ENCODE measurements at places on chromosomes 6 and 20.

DNA sequence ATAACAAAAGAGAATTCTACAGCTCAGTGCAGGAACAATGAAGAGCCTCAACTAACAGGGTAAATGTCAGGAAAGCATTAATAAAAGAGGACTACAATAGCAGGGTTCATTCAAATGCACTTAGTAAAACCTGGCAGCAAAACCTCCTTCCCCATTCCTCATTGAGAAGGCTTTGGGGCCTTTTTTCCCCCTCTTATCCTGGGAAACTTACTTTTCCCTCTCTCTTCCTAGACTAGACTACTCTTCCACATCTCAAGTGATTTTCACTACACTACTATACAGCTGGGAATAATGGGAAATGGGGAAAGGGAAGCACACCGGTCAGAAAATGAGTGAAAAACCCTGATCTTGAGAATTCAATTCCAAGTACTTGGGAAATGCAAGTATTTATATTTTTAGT is 10.1 kb downstream of the ROMO1 start:
- DNase-seq = no peak

- DNase-seq = peak; percentile 49
Measured at GRCh38 chr6:8219352-8219943, 117.1 kb upstream of the EEF1E1 start.

DNA sequence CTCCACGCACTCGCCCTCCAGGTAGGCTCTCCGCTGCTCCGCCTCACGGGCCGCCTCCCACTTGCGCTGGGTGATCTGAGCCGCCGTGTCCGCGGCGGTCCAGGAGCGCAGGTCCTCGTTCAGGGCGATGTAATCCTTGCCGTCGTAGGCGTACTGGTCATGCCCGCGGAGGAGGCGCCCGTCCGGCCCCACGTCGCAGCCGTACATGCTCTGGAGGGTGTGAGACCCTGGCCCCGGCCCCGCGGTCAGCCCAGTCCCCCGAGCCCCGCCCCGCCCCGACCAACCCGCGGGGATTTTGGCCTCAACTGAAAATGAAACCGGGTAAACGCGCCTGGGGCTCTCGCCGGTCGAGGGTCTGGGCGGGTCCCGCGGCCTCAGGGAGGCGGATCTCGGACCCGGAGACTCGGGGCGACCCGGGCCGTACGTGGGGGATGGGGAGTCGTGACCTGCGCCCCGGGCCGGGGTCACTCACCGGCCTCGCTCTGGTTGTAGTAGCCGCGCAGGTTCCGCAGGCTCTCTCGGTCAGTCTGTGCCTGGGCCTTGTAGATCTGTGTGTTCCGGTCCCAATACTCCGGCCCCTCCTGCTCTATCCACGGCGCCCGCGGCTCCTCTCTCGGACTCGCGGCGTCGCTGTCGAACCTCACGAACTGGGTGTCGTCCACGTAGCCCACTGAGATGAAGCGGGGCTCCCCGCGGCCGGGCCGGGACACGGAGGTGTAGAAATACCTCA is 598 bp downstream of the HLA-B start:
- no peak for DNase-seq

DNA sequence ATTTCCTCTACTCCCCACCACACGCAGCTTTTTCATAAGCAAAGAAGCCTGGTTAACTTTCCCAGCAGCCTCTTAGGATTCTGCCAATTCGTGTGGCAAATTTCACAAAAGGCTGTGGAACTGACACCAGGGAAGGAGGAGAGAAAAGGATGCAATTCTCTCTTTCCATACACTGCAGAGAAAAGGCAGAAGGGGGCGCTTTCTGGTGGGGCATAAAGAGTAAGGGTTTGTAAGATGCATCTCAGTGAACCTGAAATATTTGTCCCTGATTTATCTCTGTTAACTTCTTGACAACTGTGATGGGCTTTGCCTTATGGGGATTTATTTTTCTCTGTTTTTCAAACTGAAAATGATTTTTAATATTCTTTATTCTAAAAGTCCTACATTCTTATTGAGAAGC is 45.5 kb upstream of the GLP1R start:
- no peak for DNase-seq

- DNase-seq = no peak
Measured at GRCh38 chr20:31590717-31591225, 14.3 kb upstream of the ID1 start.

DNA sequence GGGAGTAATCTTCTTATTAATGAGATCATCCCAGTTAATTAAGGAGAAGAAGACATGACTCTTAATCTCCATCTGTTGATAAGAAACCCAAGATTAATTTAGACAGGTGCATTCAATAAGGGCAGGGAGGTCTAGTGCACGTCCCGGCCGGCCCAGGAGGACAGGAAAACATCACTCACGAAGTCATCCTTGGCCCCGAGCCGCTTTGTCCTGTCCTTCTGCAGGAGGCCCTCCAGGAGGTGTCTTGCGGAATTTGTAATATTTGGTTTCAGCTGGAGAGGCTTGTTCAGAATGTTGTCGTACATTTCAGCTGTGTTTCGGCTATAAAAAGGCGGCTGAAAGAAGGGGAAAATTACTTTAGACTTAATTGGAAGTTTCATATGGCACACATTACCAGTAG is 118.4 kb upstream of the SLC2A12 start:
- DNase-seq = no peak

- no peak for DNase-seq
Measured at GRCh38 chr6:11798096-11798495, 19.5 kb upstream of the ADTRP start.

DNA sequence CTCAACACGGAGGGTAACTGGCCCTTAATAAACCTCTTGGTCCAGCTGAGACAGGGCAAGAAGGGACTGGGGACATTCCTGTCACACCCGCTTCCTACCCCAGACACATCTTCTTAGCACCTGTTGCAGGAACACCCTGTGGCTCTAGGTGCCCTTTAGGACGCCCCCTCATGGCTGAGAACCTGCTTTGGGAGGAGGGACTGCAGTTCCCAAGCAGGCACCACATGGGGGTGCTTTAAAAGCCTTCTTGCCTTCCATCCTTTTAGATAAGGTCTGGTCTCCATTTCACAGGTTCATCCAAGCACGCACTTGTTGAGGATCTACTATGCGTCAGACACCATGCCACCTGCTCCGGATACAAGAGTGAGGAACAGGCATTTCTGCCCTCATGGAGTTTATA is 26.6 kb downstream of the NSFL1C start:
- DNase-seq = no peak

GRCh38 chr6:57190140-57190539 is 18.0 kb downstream of the BAG2 start:
- no peak for DNase-seq

GRCh38 chr6:23013776-23014175 is 444.4 kb downstream of the HDGFL1 start:
- no peak for DNase-seq

GRCh38 chr6:95292011-95292410 is 285.3 kb upstream of the MANEA start:
- DNase-seq = no peak

DNA sequence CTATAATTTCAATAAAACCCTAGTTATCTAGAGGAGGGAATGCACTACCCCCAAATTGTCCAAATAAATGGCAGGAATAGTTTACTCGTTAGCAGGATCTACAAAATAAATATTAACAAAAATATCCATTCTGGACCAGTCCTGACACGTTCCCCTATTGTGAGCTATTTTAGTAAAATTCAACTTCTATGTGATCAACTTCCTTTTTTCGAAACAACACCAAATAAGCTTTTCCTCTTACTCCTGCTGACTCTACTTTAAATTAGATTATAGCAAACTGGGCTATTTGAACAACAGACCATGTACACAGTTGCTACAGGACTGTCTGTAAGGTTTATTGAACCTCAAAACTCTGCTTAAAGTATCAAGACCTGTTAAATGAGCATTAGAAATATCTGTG is 154.3 kb downstream of the IPCEF1 start:
- no peak for DNase-seq

DNA sequence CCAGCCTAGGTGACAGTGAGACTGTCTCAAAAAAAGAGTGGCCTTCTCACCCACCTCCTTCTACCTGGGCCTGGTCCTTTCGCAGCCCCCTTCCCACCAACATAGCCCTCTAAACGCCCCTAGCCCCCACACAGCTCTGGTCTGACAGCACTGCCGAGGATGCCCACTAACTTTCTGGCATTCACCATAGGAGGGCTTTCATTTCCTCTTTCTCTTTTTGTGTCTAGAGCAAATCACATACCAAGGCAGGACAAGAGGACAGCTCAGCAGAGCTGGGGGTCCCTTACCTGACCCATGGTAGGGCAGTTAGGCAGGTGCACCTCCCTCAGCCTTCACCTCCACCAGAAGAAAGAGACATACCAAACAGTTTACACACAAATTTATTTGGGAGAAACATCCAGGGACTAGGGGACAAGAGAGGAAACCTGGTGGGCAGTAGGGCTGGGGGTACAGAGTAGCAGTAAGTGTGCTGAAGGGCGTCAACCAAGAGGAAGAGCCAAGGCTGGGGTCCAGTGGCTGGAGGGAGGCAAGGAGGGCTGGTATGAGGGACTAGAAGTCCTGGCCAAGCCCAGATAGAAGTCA is 4.5 kb downstream of the LY6G5C start:
- no peak for DNase-seq

- no peak for DNase-seq
Measured at GRCh38 chr6:51292659-51293058, 474.0 kb downstream of the TFAP2B start.

DNA sequence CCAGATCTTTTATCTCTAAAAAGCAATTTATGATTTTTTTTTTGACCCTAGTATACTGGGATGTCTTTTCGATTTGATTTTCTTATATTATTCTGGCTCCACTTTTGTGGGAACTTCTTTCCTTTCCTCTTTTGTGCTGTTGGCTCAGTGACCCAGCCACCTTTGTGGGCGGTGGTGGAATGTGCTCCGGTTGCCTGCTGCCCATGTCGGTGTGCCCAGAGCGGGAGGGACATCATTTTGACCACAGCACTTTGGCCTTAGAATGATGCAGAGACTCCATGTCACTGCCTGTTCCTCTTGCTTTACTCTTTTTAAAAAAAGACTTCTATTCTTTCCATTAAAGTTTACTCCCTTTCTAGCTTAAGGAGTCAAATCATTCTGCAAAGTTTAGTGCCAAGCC is 198.0 kb downstream of the FARS2 start:
- no peak for DNase-seq

- DNase-seq = no peak
Measured at GRCh38 chr20:33404281-33404680, 3.0 kb upstream of the CDK5RAP1 start.

GRCh38 chr20:51487076-51487475 is 55.4 kb downstream of the NFATC2 start:
- no peak for DNase-seq

DNA sequence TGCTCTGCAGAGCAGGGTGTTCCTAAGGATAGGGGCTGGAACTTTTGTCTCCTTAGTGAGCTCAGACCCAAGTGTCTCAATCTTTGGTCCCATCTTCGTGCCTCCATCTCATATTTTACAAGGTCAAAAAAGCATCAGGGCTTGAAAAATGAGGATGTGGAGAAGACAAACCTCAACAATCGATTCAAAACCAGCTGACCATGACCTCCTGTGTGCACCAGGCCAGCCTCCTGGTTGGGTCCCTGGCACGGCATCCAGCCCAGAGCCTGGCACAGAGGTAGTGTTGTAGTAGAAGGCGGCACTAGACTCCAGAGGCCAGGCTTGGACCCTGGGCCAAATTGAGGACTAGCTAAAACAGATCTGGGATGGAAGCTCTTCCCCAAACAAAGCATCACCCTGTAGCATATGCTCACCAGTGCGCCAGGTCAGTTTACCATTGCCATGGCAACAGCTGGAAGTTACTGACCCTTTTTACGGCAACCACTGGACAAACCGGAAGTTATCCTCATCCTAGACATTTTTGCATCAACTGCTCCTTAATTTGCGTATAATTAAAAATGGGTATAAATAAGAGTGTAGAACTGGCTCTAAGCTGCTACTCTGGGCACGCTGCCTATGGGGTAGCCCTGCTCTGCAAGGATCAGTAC is 69.3 kb upstream of the BLCAP start:
- peak; percentile 54 for DNase-seq

DNA sequence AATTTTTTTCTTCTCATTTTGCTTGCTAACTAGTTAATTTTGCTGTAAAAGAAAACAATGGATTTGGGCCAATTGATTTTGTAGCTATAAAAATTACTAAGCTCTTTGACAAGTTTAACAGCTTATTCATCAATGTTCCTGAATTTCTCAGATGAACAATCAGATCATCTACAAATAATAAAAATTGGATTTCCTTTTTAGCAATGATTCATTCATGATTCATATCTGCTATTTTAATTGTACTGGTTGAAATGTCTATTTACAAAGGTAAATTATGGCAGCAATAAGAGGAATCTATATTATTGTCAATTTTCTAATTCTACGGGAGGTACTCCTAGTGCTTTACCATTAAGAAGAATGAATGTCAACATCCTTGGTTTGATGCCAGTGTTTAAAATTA is 178.8 kb upstream of the BTBD3 start:
- DNase-seq = no peak

DNA sequence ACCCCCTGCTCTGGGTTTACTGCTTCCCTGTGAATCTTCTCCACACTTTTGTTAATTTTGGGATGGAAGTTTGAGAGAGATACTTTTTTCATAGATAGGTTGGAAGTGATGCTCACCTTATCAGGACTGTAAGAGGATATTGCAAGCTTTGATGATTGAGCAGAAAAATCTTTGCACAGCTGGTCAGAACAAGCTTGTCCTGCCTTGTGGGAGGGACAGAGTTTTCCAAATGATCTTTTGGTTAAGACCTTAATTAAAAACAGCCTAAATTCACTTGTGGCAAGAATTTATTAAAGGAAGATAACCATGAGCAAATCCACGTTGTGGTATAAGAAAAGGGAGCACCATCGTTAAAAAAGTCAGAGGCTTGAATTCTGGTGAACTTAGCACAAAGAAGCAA is 32.2 kb downstream of the E2F3 start:
- no peak for DNase-seq

DNA sequence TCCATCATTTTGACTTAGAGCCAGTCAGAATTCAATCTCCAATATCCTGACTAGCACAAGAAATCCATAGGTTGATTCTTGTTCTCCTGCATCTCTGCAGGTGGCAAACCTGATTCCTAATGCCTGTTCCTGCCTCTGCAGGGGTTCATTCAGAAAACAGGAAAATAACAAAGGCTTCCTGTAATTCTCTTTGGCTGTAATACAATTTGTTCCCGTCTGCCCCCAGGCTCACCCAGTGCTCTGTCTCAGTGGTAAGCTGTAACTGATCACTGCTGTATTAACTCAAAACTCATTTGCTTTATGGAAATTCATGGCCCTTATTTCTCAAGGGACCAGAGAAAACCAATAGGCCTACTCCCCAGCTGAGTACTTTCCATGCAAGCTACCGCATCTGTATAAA is 88.6 kb downstream of the OPRM1 start:
- DNase-seq = no peak

DNA sequence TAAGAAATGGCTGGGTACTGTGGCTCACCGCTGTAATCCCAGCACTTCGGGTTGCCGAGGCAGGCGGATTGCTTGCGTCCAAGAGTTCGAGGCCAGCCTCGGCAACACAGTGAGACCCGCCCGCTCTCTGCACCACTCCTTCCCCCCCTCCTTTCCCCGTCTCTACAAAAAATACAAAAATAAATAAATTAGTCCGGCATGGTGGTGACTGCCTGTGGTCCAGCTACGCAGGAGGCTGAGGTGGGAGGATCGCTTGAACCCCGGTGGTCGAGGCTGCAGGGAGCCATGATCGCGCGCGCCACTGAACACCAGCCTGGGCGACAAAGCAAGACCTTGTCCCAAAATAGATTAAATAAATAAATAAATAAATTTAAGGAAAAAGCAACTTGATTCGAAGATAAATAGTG is 448 bp upstream of the RNF114 start:
- no peak for DNase-seq

Data from SK-N-DZ (cell line).